ENCODE measurements at places on chromosomes 3 and 15. TPM values are rescaled to one million over a fixed set of nuclear protein-coding genes. Genes with fewer than 3 reads are reported as not detected.

INSYN1 gene
- not detected for total RNA-seq

- no peak for DNase-seq
Measured at GRCh38 chr15:93932164-93932776, 299.1 kb upstream of the MCTP2 start.

GRCh38 chr15:67335534-67336222 is 81.1 kb downstream of the IQCH start:
- DNase-seq: no peak

PHLDB2 gene
- total RNA-seq: 2.1 TPM

GRCh38 chr3:82424031-82424339 is 662.5 kb upstream of the GBE1 start:
- DNase-seq: no peak

- DNase-seq: no peak
Measured at GRCh38 chr15:82566690-82567089, 26.4 kb upstream of the RPS17 start.

SCAANT1 gene
- total RNA-seq: not detected

- no peak for DNase-seq
Measured at GRCh38 chr3:55252921-55253320, 234.2 kb downstream of the WNT5A start.

DNA sequence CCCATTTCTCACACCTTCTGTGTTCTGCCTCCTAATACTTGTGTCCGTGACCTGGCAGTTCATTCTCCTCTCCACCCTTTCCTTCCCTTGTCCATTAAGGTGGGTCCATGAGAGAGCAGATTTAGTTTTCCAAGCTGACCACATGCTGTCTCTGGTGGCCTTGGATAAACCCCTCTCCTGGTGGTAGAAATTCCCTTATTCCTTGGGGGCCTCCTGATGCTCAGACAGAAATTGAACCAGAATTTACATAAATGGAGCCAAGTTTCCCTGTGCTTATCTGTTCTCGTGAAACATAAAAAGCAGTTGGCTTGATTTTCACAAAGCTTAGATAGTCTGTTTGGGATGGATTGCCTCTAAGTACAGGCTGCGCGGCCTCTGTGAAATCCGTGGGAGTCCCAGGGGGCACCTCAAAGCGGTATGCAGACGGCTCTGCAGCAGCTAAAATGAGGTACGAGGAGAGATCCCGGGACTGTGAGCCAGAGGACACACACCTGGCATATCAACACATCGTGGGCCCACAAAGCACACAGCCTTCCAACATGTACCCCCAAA is 101.0 kb upstream of the NMNAT3 start:
- DNase-seq: no peak

- no peak for DNase-seq
Measured at GRCh38 chr3:117660941-117661817, 951.6 kb downstream of the TUSC7 start.

GRCh38 chr15:67145710-67146109 is 80.3 kb downstream of the SMAD3 start:
- no peak for DNase-seq

- DNase-seq: no peak
Measured at GRCh38 chr15:90619468-90619867, 89.7 kb downstream of the CRTC3 start.

GRCh38 chr3:175020101-175020500 is 161.0 kb downstream of the NAALADL2 start:
- DNase-seq: no peak

GRCh38 chr15:63593705-63594671 is 3.2 kb upstream of the FBXL22 start:
- no peak for DNase-seq

DNA sequence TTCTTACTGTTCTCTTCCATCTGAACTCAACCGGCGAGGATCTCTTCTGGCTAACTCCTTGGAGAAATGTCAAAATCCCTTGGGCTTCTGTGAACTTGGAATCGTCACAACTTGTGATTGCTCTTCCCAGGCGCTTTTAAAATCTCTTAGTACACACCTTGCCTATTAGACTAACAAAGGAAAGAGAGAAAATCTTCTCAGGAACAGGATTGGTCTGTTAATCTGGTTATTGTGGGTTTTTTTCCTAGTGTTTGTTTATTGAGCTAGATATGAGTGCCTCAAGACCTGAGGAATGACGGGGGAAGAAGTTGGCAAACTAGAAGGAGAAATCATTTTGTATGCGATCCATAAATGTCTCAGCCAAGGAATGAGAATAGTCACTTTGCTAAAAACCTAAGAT is at the start of gene ATP13A5:
TSS of gene ATP13A5 (minus strand) at position 48 of the 400 bp plus-strand sequence. CDS start at position 20, 28 bp downstream.
- no peak for DNase-seq

DNA sequence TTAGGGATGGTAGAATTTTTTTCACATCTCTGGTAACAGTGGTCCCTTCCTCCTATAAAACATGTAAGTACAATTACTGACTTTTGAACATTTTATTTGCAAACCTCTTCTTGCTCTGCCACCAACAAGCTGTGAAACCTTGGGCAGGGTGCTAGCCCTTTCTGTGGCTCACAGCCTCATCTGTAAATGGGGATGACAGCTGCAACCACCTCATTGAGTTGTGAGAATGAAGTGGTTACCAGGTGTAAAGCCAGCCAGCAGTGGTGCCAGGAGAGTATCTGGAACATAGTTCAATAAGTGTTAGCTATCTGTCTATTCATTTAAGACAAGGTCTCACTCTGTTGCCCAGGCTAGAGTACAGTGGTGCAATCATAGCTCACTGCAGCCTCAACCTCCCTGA is 278.1 kb downstream of the ERC2 start:
- no peak for DNase-seq

- DNase-seq: no peak
Measured at GRCh38 chr3:97111244-97111643, 296.9 kb downstream of the EPHA6 start.

DNA sequence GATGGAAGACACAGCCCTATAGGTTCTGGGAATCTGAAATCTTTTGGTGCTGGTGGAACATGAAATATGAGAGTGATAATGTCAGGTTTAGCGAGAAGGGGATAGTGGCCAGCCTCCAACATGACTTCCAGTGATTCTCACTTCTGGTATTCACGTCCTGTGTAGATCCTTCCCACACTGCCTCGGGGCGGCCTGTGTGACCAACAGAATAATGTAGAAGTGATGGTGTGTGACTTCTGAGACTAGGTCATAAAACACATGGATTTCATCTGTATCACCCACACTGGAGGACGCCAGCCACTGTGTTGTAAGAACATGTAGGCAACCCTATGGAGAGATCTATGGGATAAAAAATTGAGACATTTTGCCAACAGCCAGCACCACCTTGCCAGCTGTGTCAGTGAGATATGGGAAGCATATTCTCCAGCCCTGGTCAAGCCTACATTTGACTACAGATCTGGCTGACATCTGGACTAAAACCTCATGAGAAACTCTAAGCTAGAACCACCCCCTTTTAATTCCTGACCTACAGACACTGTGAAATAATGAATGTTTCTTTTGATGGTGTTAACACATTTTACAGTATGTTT is 25.5 kb upstream of the NUDT16 start:
- DNase-seq: no peak

DNA sequence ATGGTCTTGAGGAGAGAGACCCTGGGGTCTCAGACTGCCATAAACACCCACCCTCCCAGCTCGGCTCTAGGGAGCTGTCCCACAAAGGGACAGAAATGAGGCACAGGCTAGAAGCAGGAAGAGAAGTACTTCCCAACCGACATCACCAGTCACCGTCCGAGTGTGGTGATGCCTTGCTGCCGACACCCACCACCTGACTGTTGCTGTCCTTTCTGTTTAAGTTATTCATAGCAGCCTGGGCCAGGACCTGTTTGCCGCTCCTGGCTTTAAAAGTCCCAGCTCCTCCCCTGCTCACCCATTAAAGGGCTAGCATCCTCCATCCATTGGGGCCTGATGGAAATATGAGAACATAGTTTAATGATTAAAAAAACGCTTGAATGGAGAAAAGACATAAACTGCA is 13.2 kb upstream of the SPG11 start:
- no peak for DNase-seq

DNA sequence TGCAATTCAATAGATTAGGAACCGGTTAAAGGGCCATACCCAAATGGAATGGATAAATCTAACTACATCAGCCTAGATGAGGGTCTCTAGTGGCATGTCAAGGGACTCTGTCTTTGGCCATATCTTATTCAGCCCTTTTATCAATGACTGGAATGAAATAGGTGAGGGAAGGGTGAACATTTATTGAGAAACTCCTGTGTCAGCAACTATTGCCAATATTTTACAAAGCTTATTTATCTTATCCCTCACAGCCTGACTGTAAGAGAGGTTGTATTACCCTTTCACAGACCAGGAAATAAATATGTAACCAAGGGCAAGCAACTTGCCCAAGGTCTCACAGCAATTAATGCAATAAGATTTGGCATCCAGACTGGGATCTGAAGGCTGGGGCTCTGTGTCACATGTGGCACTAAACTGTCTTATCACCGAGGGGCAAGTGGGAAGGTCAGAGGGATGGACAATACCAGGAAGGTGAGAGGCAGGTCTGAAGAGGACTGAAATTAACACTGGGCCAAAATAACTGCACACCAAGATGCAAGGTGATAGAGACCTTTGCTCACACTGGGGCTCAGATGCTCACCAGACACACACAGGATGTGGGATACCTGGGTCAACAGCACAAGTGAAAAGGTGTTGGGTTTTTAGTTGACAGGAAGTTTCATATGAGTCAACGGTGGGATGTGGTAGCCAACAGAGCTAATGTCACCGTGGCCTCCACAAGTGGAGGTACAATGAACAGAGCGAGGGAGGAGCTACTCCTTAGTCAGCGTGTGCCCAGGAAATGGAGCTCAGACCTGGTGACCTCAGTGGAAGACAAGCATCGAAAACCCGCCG is 261.3 kb downstream of the RPLP1 start:
- no peak for DNase-seq

DNA sequence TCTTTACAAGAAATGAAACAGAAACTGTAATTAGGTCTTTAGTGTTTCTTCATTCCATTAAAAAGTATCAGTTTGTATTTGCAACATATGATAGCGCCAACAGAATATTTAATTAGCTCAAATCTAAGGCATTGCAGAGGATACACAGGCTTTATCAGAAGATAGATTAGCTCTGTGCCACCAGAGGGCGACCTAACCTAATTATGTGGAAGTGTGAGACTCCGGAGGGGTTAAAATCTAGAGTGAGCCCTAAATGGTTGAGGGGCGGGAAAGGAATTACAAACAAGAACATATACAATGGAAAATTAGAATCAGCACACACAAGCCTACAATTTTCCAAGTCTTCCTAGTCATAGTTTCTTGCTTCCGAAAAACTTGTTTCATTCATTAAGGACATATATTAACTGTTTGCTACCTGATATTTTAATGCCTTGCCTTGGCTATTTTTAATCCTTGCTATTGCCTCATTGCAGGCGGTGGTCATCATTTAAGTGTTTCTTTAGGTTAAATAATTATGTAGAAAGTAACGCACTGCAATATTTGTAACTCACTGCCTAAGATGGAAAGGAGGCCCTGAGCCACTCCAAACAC is 18.0 kb upstream of the RYR3 start:
- DNase-seq: peak; percentile 83

All from Karpas-422 (cell line).